ENCODE measurements at places on chromosomes 3 and 15. TPM values are rescaled to one million over a fixed set of nuclear protein-coding genes. Genes with fewer than 3 reads are reported as not detected.

The APBA2 gene
- total RNA-seq: 6.9 TPM

The ABI3BP gene
- total RNA-seq: 170 TPM

- DNase-seq: no peak
Measured at GRCh38 chr15:89205991-89206585, 15.3 kb downstream of the RLBP1 start.

- no peak for DNase-seq
Measured at GRCh38 chr15:40487816-40488682, 17.3 kb downstream of the CHST14 start.

DNA sequence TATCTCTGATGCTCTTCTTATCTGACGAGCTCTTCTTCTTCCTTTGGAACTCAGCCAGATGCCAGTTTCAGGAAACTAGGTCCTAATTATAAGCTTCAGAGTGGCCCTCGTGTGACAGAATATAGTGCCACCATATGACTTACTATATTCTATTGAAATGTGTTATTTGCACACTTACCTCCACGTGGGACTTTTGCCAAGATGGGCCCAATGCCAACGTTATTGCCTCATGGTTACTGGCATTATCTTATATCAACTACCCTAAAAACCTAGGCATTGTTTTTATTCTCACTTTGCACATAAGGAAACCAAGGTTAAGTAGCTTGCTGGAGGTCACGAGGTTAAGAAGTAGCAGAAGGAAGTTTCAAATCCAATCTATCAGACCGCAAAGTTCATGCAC lies 71.3 kb upstream of the SLCO3A1 start:
- no peak for DNase-seq

GRCh38 chr3:121748680-121749275 lies 763 bp downstream of the GOLGB1 start:
- DNase-seq: no peak

DNA sequence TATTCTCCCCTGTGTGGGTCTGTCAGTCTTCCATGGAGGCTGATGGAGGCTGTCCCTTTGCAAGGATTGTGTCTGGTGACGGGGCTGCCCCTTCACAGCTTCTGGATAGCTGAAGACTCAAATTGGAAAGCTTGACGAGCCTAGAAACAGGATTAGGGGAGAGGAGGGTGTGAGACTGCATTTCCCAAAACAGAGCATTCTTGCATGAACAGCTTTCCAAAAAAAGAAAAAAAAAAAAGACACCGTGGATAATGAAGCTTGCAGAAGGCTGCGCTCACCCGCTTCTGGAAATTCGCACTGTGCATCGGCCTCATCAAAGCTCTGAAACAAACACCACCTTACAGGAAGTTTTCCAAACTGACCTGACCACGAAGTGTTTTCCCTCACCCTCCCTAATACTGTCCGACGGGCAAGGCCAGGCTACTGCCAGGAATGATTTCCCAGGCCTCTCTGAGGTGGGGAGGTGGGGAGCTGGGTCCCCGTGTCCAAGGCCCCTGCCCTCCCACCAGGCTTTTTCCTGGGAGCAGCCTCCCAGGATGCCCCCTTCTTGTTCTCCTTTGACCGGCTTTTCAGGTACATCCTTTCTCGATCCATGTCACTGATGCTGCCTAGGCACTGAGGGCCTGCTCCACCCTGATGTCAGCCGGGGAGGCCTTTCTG lies 24.9 kb upstream of the MUC4 start:
- no peak for DNase-seq

- no peak for DNase-seq
Measured at GRCh38 chr3:153756816-153757215, 364.4 kb upstream of the ARHGEF26 start.
